ENCODE measurements at places on chromosomes 16 and 17.

DNA sequence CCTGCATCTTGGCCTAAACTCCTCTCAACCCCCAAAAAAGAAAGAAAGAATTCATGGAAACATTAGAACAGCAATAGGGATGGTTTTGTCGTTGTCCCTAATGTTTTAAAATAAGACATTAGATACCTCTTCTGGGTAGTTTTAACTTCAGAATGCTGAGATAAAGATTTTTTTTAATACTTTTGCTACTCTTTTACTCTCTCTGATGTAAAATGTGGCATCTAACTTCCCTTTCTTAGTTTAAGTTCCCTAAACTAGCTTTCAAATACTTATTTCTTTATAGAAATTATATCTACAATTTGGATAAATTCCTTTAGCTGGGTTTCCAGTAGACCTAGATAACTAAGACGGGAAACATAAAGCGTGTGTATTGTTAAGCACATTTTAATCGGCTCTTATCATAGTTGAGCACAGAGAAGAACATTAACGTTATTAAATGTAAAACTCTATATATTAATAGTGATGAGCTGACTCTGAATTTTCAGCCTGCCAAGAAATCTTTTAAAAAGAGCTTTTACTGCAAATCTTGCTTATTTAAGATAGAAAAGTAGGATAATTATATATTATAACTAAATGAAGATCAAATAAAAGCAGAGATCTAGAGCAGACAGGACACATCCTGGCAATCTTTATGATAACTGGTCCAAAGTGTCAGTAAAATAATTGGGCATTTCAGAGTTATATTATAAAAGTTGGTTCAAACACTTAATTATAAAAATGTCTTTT lies 183.2 kb downstream of the CYB561 start:
- no peak for DNase-seq

GRCh38 chr16:20744922-20745440 lies 3.4 kb upstream of the THUMPD1 start:
- DNase-seq: no peak

DNA sequence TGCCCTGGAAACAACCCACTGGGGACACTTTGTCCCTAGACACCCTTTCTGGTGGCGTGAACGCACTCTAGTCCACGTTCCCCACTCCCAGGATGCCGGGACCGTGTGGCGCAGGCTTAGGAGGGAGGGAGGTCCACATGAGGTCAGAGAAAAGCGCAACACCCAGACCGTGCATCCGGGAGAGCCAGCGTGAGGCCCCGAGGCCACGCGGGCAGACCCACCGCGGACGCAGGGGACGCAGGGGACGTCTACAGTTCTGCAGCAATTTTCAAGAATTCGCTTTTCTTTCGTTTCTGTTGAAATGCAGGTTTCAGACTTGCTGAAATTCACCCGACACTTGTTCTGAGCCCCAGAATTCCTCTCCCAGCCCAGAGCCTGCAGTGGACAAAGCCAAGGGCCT lies 4.7 kb downstream of the RFNG start:
- DNase-seq: no peak

- no peak for DNase-seq
Measured at GRCh38 chr16:13014476-13014875, 113.1 kb downstream of the SHISA9 start.

DNA sequence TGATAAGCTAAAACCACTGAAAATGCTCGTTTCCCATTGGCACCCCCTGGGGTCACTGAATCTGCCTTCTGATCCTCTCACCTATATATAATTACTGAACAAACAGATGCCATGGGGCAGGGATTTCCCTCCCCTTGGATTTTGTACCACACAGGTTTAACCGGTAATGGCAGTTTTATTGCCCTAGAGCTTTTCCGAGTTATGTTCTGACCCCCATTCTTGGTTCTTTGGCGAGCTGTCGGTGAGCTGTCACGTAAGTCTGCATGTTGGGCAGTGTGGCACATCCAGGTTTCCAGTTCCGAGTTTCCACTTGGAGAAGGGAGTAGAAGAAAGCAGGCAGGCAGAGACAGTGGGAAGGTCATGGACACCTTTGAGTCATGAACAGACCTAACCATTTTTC lies 7.1 kb downstream of the TMEM97 start:
- no peak for DNase-seq

- no peak for DNase-seq
Measured at GRCh38 chr16:77596261-77596660, 126.1 kb upstream of the NUDT7 start.

DNA sequence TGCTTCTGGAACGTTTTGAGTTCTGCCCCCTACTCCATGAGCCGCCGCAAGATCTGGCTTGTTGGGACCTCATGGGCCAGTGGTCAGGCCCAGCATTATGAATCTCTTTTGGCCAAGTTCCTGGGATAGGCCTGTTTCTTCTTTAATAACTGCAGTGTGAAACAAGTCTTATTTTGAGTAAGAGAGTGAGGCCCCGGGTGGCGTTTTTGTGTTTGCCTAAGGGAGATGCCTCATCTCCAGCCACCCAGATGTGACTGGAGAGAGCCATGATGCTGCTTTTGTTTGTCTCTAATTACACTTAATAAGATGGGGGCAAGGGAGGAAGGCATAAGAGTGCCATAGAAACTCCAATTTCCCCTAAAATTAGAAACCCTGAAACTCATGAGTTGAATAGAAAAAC lies 39.8 kb downstream of the KSR1 start:
- DNase-seq: no peak

- no peak for DNase-seq
Measured at GRCh38 chr16:28089992-28090365, 26.5 kb upstream of the GSG1L start.

GRCh38 chr17:35683591-35683990 lies 47.8 kb upstream of the RASL10B start:
- DNase-seq: no peak

DNA sequence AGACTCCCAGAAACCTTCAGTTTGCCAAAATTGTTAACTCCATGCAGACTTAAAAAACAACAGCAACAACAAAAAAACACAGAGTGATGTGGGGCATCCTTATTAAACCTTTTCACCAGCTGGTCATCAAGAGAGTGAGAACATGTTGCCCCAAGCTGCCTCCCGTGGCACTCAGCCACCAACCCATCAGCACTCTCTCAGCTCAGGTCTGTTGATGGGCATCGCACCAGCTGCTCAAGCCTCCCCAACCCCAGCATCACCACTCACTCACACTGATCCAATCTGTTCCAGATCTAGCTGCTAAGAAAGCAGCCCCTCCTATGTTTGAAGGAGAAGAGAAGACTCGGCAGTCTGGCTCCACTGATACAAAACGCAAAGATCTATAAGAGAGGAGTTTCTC lies 46.8 kb downstream of the SLC39A11 start:
- no peak for DNase-seq

DNA sequence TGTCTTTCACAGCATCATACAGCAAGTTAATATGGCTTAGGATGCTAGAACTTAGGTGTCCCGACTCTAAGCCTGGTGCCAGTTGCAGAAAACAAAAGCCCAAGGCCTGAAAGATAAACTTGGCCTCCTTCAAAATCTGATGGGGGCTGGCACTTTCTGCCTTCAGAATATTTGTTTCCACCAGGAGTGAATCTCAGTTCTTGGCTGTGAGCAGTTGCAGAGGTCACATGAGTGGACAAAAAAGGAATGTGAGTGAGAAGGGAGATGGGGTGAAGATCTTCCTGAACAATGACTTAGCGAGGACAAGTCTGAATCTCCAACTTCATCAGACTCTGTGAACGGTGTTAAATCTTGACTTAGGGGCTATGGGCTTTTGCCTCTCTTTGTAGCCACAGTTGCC lies 46.6 kb downstream of the HOXB1 start:
- DNase-seq: no peak

- DNase-seq: no peak
Measured at GRCh38 chr17:65468321-65468720, 93.1 kb downstream of the AXIN2 start.

- DNase-seq: no peak
Measured at GRCh38 chr16:87230571-87230970, 86.6 kb downstream of the C16orf95 start.

DNA sequence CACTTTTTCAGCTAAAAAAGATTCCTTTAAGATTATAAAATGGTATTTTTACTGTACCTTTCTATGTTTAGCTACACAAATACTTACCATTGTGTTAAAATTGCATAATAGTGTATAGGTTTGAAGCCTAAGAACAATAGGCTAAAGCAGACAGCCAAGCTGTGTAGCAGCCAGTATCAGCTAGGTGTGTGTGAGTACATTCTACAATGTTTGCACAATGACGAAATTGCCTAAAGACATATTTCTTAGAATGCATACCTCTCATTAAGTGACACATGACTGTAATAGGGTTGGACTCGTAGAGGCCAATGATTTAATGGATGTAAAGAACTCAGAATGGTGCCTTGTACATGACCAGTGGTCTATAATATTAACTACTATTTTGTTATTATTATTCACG lies 1.9 kb upstream of the MT1B start:
- no peak for DNase-seq

- no peak for DNase-seq
Measured at GRCh38 chr17:44097110-44097958, 26.1 kb downstream of the HDAC5 start.

DNA sequence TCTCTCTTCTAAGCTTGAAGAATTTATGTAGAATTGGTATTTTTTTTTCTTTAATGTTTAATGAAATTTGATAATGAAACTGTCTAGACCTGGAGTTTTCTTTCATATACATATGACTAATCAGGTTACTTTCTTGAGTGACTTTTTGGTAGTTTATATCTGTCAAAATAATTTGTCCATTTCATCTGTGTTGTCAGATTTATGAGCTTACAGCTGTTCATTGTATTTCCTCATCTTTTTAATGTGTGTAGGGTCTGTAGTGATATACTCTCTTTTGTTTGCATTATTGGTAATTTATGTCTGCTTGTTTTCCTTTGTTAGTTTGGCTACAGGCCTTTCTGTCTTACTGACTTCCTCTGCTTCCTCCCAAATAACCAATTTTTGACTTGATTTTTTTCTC lies 55.7 kb downstream of the TAOK1 start:
- DNase-seq: no peak

GRCh38 chr16:84593825-84594724 lies 23.8 kb downstream of the COTL1 start:
- DNase-seq: no peak

DNA sequence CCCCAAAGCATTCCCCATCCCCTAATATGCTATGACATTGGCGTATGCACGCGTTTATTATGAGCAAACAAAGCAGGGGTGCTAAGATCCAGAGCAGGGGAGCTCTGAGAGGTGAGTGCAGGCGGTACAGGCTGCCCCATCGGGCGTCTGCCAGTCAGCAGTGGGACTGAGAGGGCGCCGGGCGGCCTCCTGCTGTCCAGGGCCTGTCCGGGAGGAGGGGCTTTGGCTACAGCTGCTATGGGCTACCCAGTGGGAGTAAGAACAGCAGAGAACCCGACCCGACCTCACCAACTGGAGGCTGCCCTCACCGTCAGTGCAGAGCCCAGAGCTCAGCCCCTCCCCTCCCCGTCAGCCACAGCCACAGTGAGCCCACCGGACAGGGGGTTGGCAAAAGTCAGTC lies 18.5 kb upstream of the AATK start:
- DNase-seq: no peak

DNA sequence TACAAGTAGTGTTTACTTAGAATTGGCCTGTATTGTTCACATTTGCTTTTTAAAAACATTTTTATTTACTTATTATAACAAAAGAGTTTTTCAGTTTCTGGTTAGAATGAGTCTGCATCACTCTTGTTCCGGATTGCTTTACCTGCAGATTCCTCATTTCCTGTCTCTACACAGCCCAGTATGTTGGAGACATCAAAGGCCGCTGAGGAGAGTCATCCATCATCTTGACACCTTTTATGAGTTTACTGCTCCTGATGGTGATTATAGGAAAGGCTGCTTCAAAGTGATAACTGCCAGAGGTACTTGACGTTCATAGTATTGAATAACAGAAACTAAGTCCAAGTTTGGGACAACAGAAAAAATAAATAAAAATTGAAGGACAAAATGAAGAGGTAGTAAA lies 490.5 kb upstream of the CA10 start:
- DNase-seq: no peak

DNA sequence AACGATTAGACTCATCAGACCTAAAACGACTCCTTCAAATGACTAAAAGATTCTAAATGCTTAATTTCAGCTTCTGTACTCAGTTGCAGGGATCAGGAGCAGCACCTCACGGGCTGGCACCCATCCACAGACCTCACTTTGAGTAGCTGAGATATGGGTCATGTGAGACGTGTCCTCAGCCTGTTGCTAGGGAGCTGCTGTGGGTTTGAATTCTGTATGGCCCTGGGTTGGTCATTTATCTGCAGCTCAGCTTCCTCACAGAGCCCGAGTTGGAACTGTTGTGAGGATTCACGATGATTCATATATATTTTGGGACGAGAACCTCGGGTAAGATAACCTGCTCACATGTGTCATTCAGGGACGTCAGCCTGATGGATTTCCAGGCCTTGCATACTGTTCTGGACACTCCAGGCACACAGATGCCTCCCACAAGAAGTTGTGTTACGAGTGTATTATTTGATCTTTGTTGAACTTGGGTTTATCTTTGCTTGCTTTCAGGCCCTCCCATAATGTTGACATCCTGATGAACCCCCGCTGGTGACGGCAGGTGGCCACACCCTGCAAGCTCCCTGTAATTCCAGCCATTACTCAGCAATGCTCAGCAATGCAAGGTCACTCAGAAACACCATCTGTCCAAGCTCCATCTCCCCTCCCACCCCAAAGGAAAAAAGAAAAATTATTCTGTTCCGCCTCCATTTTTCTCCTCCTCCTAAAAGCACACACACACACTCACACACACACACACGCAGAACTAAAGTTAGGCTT lies 137.6 kb downstream of the RBFOX3 start:
- no peak for DNase-seq

DNA sequence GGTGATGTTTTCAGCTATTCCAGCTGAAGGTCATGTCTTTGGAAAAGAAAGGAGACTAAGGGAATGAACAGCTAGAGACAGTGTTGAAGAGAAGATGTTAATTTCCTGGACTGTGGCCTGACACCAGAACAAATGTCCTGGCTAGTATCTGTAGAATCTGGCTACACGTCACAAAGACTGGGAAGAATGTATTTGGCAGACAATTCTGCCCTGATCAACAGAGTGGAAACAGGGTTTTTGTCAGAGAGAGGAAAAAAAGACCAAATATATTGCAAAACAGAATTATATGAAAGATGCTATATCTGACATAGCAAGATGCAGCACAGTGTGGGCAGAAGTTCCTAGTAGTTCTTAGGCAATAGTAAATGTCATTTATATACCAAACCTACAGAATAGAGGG lies 17.0 kb upstream of the ANKFN1 start:
- DNase-seq: no peak

DNA sequence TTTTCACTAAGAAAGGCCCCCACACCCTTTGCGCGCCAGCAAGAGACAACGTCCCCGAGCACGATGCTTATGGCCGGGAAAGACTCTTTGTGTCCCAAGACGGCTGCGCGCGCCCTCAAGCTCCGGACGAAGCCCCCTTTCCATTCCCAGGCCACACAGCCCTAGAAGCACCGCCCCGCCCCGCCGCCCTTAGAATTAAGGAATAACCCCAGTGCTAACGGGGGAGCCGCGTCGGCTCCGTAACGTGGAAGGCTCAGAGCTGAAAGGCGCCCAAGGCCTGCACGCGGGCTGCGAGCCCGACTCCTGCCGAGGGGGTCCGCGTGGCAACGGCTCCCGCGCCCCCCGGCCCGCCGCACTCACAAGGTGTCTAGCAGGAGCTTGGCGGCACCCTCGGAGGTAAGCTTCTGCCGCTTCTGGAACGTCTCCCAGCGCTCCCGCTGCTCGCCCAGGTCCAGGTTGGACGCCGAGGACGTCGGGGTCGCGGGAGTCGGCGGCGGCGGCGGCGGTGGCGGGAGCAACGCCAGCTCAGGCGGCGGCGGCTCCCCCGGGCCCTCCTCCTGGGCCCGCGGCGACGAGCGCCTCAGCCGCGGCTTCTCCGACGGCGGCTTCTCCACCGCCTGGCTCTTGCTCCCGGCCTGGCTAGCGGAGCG lies 477 bp downstream of the CENPV start:
- DNase-seq: no peak
